ENCODE measurements at places on chromosomes 12 and 14.
A peak's percentile ranks its signal among the peaks of the same experiment; 100 is the strongest.

GRCh38 chr14:64509036-64509435 is 4.5 kb downstream of the ZBTB1 start:
- no peak for DNase-seq

- DNase-seq, result peak; percentile 1
These were observed at the start of gene MYH7 for GRCh38 chr14:23435543-23436326. MYH7 (minus strand) TSS chr14:23435660; CDS start chr14:23433732, 1,928 bp downstream.

- no peak for DNase-seq
These were observed 9.4 kb downstream of the AKAP5 start for GRCh38 chr14:64474698-64475097.

GRCh38 chr12:48219631-48220030 is 16.5 kb upstream of the OR10AD1 start:
- DNase-seq, result no peak

DNA sequence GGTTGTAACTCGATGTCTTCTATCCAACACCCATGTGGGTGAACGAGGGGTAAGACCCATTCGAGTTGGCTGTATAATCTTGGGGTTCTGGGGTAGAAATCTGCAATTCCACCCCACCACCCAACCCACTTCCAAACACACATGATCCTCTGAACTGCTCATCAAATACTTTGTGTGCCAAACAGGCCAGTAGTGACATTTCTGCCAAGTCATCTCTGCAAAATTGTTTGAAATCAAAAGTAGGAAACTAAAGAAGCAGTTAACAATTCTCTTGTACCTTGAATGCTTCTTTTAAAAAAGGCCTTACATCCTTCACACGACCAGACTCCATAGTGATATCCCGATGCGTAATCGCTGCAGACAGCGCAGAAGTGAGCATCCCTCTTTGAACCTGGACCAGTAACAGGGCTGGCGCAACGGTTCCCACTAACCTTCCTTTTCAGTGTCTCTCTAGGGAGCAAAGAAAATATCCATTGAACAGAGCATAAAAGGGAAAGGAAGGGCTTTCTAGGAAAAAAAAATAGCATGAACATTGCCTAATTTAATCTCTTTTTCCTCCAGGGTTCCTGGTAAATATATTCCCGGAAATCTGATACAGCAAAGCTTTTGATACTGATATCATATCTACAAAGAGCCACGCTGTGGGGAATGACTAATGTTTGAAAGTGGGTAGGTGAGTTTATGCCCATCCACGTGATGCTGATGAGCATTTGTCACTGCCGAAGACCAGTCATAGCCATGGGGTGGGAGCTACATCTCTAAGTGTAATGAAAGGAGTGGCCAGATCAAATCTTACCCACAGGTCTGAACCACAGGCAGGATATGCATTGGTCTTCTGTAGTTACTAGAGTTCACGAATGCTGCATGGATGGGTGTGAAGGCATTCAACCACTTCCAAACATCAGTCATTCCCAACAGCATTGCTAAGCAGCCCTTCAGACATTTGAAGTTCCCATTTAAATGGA is 14.2 kb downstream of the ESR2 start:
- DNase-seq, result no peak

DNA sequence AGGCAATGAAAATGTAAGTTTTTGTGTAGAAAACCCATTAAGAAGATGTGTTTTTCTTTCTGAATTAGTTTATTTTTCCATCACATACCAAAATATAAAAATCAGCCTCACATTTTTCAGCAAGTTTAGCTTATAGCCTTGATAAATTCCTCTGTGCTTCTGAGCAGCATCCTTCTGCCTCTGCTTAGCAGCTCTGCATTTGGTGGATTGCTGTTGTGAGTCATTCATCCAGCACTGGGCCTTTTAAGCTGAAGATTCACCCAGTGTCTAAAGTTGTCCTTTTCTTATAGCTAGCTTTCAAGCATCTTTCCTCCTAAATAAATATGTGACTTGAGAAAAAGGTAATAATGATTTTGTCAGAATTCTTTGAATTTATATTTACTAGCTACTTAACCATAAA is 206.1 kb downstream of the PCNX1 start:
- DNase-seq, result no peak

GRCh38 chr12:52670961-52671360 is 9.2 kb downstream of the KRT1 start:
- no peak for DNase-seq

- DNase-seq, result no peak
These were observed 182.0 kb downstream of the DPF3 start for GRCh38 chr14:72711936-72712335.

DNA sequence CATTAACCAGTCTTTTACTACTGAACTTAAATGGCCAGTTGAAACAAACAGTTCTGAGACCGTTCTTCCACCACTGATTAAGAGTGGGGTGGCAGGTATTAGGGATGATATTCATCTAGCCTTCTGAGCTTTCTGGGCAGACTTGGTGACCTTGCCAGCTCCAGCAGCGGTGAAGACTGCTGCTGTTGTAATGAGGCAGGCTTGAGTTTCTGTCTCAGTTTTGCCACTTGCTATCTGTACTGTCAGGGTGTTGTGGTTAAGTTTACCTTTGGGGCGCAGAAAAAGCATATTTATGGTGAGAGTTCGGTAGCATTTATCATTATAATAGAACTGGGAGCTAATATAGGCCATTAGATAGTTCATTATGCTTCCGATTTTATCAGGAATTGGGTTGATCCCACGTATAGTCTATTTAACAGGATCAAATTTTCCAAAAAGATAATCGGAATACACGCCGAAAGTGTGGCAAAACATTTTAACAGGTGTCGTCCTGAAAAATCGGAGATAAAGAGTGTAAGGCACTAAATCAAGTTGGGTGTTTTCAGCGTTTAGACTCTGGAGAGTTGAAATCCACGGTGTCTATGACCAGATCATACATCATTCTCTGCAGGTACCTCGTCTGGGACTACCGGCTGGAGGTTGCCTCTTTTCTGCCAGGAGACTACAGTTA is 688 bp upstream of the NECAP1 start:
- no peak for DNase-seq

GRCh38 chr12:92784356-92784755 is 81.6 kb downstream of the PLEKHG7 start:
- no peak for DNase-seq

DNA sequence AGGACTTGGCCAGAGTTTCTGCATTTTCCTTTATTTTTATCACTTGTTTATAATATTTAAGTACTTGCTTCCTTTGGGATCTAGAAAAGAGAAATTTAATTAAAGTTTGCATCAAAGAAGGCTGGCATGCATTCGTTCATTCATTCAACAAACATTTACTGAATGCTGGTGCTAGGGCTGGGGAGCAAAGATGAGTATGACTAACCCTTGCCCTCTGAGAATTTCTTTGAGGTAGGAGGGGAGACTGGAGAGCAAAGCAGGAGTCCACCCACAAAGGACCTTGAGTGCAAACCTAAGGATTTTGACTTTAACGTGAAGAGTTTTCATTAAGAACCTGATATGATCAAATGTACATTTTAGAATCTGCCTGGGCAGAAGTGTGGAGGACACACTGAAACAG is 16.1 kb upstream of the NT5DC3 start:
- no peak for DNase-seq

DNA sequence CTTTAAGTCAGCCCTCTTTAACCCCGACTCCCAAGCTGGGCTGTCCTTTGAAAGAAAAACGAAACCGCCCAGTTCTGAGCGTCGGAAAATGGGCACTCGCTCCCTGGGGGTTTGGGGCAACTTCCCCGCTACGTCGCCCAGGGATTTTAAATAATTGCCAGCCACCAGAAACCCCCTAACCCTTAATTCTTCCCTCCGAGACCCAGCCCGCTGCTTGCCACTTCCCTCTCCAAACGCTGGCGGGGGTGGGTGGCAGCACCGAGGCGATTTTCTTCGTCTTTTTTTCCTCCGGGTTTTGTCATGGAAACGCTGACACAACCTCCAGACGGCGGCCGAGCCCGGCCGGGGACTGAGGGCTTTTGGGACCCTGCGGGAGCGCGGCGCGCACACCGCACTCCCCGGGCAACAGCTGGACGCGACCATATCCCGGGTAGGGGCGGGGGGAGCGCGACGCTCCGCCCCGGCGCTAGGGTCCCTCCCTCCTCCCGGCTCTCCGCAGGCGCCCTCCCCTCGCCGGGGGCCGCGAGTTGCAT is at the start of gene CHST11:
TSS of gene CHST11 (plus strand) at position 532 of the 533 bp plus-strand sequence.
- peak; percentile 95 for DNase-seq

- no peak for DNase-seq
These were observed 4.8 kb upstream of the LYZ start for GRCh38 chr12:69343357-69343756.

GRCh38 chr14:26596543-26597061 is 1.2 kb downstream of the NOVA1 start:
- DNase-seq, result no peak

DNA sequence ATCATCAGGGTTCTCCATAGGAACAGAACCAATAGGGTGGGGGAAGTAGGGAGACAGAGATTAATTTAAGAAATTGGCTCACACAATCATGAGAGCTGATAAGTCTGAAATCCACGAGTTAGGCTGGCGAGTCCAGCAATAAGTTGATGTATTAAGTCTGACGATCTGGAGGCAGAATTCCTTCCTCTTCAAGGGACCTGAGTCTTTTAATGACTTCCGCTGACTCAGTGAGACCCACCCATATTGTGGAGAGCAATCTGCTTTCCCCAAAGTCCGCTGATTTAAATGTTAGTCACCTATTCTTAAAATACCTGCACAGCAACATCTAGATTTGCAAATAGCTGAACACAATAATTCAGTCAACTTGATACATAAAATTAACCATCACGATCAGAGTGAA is 97.8 kb downstream of the SPTSSA start:
- no peak for DNase-seq

GRCh38 chr14:77041881-77042545 is 13.5 kb upstream of the IRF2BPL start:
- DNase-seq, result no peak

GRCh38 chr14:84770030-84770429 is 759.9 kb upstream of the FLRT2 start:
- no peak for DNase-seq

DNA sequence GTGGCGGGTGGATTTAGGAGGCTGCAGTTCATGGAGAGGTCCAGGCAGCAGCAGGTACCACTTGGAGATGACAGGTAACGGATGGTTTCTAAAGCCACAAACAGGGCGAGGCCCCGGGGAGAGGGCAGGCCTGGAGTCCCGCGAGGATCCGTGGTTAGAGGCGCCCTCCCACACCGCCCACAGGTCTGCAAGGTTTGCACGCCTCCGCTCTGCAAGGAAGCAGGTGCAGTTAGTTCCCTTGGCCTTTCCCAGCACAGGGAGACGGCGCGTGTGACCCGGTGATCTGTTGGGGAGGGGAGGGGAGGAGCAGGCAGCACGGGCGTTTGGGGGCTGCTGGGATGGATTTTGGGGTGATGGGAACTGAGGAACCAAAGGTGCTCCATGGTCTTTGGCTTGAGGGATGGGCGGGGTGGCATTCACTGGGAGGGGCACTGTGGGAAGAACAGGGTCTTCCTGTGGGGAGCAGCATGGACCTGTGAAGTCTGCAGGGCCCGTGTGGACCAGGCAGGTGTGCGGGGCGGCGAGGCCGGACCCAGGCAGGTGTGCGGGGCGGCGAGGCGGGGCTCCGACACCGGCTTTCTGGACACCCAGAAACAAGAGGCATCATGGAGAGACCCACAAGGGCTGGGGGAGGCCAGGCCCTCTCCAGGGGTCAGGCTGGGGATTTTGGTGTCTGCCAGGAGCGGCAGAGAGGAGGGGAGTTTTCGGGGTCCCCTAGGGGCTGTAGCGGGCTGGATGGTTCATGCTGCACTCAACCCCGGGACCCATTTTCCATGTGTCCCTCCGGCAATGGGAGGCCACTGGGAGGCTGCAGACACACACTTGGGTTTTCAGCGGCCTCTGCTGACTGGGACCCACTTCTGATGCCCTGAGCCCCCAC is 29.1 kb downstream of the NOC4L start:
- DNase-seq, result no peak

- DNase-seq, result no peak
These were observed 963 bp upstream of the TINF2 start for GRCh38 chr14:24243336-24243836.

DNA sequence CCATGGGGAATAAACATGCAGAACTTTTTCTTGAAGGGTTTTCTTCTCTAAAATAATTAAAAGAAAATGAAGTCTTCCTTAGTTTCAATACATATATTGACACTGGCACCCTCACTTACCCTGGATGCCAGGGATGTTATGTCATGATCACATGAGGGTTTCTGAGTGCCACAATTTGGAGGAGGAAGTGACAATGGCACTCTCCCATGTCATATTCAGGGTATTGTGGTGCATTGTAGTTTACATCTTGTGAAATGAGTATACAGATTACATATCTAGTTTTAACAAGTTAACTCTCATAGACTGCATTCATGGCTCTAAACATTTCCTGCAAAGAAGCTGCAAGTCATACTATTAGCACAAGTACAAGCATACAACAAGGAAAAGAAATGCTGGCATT is 37.7 kb downstream of the CCDC177 start:
- no peak for DNase-seq

DNA sequence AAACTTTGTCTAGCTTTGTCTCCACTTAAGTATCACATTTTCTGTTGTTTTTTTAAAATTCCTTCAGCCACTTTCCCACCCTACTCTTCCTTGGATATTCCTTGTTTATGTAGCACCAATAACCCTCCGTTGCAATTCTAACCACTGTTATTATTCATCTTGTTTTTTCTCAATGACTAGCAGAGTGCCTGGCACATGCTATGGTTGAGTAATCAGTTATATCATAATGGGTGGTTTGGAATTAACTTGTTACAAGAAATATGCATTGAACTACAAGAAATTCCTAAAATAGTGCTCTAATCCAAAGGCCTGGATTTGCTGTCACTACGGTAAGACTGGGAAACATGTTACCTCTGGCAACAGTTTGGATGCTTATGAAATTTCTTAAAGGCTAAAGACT is 756.6 kb downstream of the NOVA1 start:
- DNase-seq, result no peak

DNA sequence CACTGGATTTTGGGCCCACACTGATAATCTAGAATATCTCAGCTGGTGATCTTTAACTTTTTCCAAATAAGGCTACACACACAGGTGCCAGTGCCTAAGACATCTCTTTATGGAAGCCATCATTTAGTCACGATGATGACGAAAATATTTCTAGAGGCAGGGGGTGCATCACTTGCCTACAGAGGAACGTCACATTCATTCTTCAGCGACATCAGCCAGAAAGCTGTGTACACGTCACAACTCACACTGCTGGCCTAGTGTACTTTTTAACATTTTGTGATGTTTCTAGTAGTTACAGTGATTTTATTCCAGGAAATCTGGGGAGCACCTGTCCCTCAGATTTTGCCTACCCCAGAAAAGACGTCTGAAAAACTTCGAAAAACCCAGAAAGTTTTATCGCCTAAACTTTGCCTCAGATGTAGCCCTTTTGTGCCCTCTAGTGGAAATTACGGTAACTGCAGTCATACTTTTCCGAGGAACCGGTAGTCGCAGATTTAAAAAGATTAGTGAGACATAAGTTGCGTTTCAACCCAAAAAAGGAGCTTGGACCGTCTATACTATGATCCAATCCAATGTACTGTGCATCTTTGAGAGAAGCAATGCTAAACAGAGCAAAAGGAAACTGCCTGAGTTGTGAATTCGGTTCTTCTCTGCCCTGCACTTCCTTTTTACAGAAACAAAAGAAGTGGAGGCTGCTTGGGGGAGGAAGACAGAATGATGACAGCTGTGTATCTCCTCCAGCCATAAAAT is 64.3 kb upstream of the STON2 start:
- DNase-seq, result peak; percentile 71

- DNase-seq, result no peak
These were observed 14.5 kb upstream of the CCND2 start for GRCh38 chr12:4259099-4259498.

GRCh38 chr12:86234316-86234855 is 21.8 kb downstream of the MGAT4C start:
- no peak for DNase-seq

All from GM13977 (cell line).